Renal cortical epithelial cell (primary cell): ENCODE measurements at places on chromosomes 12 and 14. TPM values are rescaled to one million over a fixed set of nuclear protein-coding genes. Genes with fewer than 3 reads are reported as not detected.

Gene XRCC3
- total RNA-seq, result 5.7 and 9.0 TPM in 2 replicates

Gene FBLN5
- 3.0 TPM in 1 of 2 replicates, not detected in the other for total RNA-seq

Gene DDX11
- 10.8 and 19.8 TPM in 2 replicates for total RNA-seq

DNA sequence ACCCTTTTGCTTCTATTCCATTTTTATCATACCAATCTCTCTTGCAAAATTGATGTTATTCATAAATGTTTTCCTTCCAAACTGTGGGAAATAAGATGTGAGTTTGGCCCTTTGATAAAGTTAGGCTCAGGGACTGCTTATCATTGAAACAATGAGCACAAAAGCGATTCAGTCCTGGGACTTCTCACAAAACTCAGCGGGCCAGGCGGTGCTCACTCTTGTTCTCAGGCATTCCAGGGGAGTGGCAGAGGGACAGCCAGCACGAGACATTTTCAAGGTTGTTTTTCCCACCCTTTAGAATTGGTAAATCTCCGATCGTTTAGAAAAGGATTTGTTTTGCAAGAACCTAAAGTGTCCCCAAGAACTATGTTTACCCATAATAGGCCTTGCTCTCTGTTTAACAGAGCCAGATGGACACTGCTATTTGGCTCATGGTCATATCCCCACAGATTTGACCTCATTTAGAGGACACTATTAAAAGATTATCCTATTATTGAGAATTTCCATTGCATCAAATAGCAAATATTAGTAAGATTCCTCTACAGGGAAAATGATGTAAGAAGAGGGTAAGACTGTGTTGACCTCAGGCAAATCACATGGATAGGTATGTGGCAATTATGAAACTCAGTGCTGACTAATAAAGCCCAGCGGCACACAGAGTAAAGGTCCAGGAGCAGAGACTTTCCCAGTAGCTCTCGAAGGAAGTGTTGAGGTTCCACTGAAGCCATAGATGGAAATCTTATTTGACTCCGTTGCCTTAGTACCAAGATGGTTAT, 102.7 kb upstream of the USP44 start:
- DNase-seq, result peak; percentile 93

DNA sequence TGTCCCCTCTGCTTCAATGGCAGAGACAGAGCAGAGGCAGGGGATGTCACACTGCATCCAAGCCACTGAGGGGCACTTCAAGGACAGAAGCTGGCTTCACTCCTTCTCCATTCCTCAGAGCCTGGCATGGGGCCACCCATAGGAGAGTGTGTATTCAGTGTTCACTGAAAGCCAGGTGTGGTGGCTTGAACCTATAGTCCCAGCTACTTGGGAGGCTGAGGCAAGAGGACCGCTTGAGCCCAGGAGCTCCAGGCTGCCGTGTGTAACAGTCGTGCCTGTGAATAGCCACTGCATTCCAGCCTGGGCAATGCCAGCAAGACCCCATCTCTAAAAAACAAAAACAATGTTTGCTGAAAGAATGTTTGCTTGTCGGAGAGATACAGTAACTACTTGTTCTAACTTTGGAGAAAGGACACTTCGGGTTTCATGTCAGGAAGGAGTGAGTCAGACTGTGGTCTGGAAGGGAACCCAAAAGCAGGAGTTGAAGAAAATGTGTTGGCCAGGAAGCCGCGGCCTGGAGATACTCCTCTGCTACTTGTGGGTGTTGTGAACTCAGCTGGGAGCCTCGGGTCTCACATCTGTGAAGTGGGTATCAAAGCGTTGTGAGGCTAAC, 43.4 kb downstream of the ELK3 start:
- DNase-seq, result peak; percentile 87

- DNase-seq, result peak; percentile 66
These were observed 923.5 kb downstream of the BCL11B start for GRCh38 chr14:98348505-98348904.

- DNase-seq, result peak; percentile 3
These were observed 64.1 kb upstream of the OTX2 start for GRCh38 chr14:56874375-56874774.

- peak; percentile 22 for DNase-seq
These were observed 107.3 kb downstream of the PPP2R5E start for GRCh38 chr14:63435838-63436237.

- no peak for DNase-seq
These were observed 42.0 kb upstream of the NT5DC3 start for GRCh38 chr12:103882861-103883596.

GRCh38 chr12:122668268-122668667, 34.9 kb downstream of the HCAR2 start:
- no peak for DNase-seq

GRCh38 chr14:54489318-54489683, 521 bp upstream of the GMFB start:
- no peak for DNase-seq

DNA sequence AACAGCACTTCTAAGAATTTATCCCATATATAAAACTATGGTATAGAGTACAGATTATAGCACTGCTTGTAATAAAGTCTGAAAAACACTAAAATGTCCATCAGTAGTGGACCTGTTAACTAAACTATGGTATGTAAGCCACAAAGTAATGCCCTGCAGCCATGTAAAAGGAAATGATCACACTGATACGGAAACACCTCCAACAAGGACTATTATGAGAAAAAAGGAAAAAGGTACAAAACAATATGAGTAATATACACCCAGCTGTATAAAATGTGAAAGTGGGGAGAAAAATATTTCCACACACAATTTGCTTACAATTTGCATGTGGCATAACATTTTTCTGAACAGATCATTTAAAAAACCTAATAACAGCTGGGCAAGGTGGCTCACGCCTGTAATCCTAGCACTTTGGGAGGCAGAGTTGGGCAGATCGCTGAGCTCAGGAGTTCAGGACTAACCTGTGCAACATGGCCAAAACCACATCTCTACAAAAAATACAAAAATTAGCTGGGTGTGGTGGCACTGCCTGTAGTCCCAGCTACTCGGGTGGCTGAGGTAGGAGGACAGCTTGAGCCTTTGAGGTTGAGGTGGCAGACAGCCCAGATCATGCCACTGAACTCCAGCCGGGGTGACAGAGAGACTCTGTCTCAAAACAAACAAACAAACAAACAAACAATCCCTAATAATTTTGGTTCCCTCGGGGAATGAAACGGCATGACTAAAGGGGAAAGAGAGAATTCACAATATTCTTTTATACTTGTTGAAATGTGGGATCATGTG, 250.5 kb downstream of the MED13L start:
- DNase-seq, result peak; percentile 12

GRCh38 chr12:114407842-114408411, 2.0 kb upstream of the TBX5 start:
- no peak for DNase-seq
